ENCODE measurements at places on chromosomes 4 and X.

DNA sequence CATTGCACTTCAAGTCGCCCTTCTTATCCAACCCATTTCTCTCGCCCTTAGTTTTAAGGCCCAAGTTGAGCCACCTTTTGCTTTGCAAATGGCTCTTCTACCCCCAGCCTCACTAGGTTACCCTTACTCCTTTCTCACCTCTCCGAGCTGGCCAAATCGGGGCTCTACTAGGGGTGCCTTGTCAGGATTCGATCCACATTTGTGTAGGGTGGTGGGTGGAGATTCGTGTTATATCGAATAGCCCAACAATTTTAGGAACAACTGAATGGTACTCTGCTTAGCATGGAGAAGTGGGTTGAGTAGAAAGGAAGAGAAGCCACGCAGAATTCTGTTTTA is 3.5 kb downstream of the SLIT2 start:
- no peak for DNase-seq

DNA sequence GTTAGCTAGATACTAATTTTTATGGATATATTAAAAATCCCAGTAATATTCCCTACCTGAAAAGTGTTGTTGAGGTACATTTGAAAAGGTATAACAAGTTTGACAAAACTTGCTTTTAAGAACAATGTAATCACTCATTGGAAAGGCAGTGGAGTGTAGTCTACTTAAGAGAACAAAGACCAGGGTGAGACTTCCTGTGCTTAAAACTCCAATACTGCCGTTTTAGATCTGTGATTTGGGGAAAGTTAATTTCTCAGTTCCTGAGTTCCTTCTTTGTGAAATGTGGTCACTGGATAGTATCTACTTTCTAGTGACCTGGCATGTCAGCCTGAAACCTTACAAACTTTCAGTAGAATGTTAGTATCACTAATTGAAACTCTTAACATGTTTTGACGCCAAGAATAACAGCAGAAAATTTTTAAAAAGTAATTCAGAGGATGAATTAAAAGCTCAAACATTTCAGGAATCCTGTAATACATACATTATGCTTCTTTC is 56.8 kb downstream of the PCDH7 start:
- no peak for DNase-seq

DNA sequence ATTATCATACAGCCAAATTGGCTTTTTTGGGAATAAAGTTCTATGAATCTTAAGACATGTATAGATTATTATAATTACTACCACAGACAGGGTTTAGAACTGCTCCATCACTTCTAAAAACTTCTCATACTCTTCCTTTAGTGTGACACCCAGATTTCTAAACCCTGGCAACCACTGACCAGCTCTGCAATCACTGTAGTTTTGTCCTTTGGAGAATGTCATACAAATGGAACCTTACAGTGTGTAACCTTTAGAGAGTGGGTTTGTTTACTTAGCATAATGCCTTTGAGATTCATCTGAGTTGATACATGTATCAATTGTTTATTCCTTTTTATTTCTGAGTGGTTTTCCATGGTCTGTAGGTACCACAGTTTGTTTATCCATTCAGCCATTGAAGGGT is 95.0 kb downstream of the TMEM164 start:
- DNase-seq = no peak

GRCh38 chrX:124226129-124226528 is 106.3 kb upstream of the TEX13D start:
- DNase-seq = no peak

GRCh38 chr4:152778656-152779512 is 646 bp downstream of the TIGD4 start:
- peak; percentile 25 for DNase-seq

All from stimulated activated CD4-positive, alpha-beta T cell treated with anti-CD3 and anti-CD28 coated beads, Interleukin-1b, Interleukin-23, amount 100 ng/mL, for 48 hours (primary cell).